ENCODE measurements at places on chromosomes 12 and 14.

- no peak for DNase-seq
Measured at GRCh38 chr12:56914724-56915123, 19.5 kb downstream of the SDR9C7 start.

DNA sequence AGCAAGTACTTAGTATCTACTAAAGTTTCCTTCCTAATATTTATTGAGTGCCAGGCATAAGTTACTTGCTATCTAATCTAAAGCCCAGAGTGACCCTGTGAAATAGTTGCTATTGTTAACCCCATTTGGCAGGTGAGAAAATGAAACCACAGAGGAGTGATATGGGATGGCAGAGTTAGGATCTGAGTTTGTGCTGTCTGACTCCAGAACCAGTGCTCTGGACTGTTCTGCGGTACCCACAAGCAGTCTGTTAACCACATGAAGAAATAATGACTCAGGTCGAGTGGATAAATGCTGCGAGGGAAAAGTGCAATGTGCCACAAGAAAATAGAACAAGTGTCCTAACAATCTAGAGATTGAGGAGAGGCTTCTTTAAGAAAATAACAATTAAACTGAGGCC, 60.7 kb upstream of the GZMB start:
- no peak for DNase-seq

DNA sequence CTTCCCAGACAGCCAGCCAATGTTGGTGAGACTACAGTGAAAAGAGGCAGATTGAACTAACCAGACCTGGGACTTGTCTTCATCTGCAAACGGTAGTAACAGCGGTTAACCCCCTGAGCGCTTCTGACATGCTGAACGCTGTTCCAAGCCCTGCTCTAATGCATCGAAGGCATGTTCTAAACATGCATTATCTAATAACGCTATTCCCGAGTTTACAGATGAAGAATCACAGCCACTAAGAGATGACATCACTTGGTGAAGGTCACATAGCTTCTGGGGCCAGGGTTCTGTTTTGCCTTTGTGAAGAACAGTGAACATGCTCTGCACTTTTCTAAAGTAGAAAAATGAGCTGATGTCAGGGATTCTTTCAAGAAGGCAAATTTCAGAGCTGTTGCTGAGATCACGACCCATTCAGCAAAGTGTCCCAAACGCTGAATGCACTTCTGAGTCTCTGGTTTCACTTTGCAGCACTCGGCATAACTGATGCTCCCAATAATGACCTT, 56.0 kb downstream of the FOS start:
- no peak for DNase-seq

- no peak for DNase-seq
Measured at GRCh38 chr14:94143239-94143638, 13.8 kb upstream of the IFI27L2 start.

GRCh38 chr14:60589442-60589841, 59.8 kb downstream of the SIX1 start:
- no peak for DNase-seq

- DNase-seq: no peak
Measured at GRCh38 chr12:117026343-117026742, 72.9 kb downstream of the TESC start.

- no peak for DNase-seq
Measured at GRCh38 chr14:76236172-76237130, 84.7 kb downstream of the GPATCH2L start.

DNA sequence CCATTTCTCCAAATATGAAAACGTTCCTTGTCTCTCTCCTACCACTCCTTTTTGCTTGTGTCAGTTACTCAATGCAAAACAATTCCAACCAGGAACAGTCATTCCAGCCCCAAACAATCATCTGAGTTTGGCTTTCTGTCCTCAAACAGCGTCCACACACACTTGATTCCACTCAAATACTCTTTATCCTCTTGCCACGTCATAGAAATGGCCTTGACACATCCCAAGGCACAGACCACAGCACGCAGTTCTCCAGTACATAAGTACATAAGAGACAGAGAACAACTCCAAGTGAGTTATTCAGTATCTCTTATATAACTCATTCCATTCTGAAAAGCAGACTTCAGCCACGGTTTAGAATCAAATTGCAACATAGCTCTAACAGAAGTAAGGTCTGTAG, 299.2 kb downstream of the RPS29 start:
- DNase-seq: no peak

GRCh38 chr12:14394317-14395073, 29.0 kb downstream of the ATF7IP start:
- no peak for DNase-seq
